Osteoblast (primary cell): ENCODE measurements at places on chromosomes 3 and 15. TPM values are rescaled to one million over a fixed set of nuclear protein-coding genes. Genes with fewer than 3 reads are reported as not detected.

TFG gene
- 81.4 and 89.0 TPM in 2 replicates for total RNA-seq

RAB43 gene
- total RNA-seq: 13.4 and 14.1 TPM in 2 replicates

TRAIP gene
- total RNA-seq: 1.4 and 2.4 TPM in 2 replicates

SPRED1 gene
- total RNA-seq: 32.6 and 32.7 TPM in 2 replicates

FSTL1 gene
- total RNA-seq: 1,825 and 2,074 TPM in 2 replicates

GUCA1C gene
- total RNA-seq: not detected in 2 replicates

HEG1 gene
- 114 and 117 TPM in 2 replicates for total RNA-seq

GOLGA8Q gene
- total RNA-seq: 0.36 and 2.4 TPM in 2 replicates

MIX23 gene
- 17.0 and 17.1 TPM in 2 replicates for total RNA-seq

CAPN3 gene
- 1.1 and 3.2 TPM in 2 replicates for total RNA-seq

DUT gene
- total RNA-seq: 43.6 and 49.2 TPM in 2 replicates

SLC22A14 gene
- total RNA-seq: 0.29 and 0.36 TPM in 2 replicates

PLSCR5 gene
- not detected in 2 replicates for total RNA-seq

GOLGA8K gene
- total RNA-seq: 0.29 and 0.36 TPM in 2 replicates

VIPR1 gene
- not detected in 2 replicates for total RNA-seq

DNAJA4 gene
- total RNA-seq: 2.1 and 2.2 TPM in 2 replicates

CYP11A1 gene
- 1.4 and 2.1 TPM in 2 replicates for total RNA-seq

CPEB1 gene
- total RNA-seq: 29.2 and 36.6 TPM in 2 replicates

KBTBD13 gene
- not detected in 2 replicates for total RNA-seq

CHST13 gene
- total RNA-seq: under 0.01 TPM in 1 of 2 replicates, not detected in the other

HES1 gene
- total RNA-seq: 4.4 and 4.7 TPM in 2 replicates

CTXN2 gene
- not detected in 2 replicates for total RNA-seq

HRG gene
- not detected in 2 replicates for total RNA-seq

NRROS gene
- total RNA-seq: 0.72 and 1.2 TPM in 2 replicates

GMPS gene
- total RNA-seq: 41.3 and 43.9 TPM in 2 replicates

CASR gene
- not detected in 2 replicates for total RNA-seq

MYD88 gene
- total RNA-seq: 8.7 and 10.3 TPM in 2 replicates

SNX22 gene
- total RNA-seq: under 0.01 and 0.29 TPM in 2 replicates

CLDN18 gene
- not detected in 2 replicates for total RNA-seq

OR5K2 gene
- total RNA-seq: not detected in 2 replicates

IL12A gene
- total RNA-seq: 3.2 and 4.7 TPM in 2 replicates

C15orf62 gene
- under 0.01 and 0.29 TPM in 2 replicates for total RNA-seq

GOLGA8R gene
- total RNA-seq: 2.4 and 3.3 TPM in 2 replicates

HYKK gene
- total RNA-seq: 4.1 and 5.1 TPM in 2 replicates

SLTM gene
- total RNA-seq: 71.3 and 77.8 TPM in 2 replicates

HYAL1 gene
- total RNA-seq: under 0.01 and 0.59 TPM in 2 replicates

STARD9 gene
- total RNA-seq: 9.4 and 13.0 TPM in 2 replicates

ATP11B gene
- 71.3 and 76.0 TPM in 2 replicates for total RNA-seq

PLSCR2 gene
- total RNA-seq: not detected in 2 replicates

TM4SF4 gene
- under 0.01 TPM in 1 of 2 replicates, not detected in the other for total RNA-seq

SAMMSON gene
- total RNA-seq: not detected in 2 replicates

CCRL2 gene
- total RNA-seq: 0.72 and 0.88 TPM in 2 replicates

CPLX3 gene
- not detected in 2 replicates for total RNA-seq

PIGZ gene
- total RNA-seq: 2.9 and 4.0 TPM in 2 replicates

DUOXA2 gene
- total RNA-seq: not detected in 2 replicates

ALPK3 gene
- total RNA-seq: 0.36 and 0.59 TPM in 2 replicates

GRAMD2A gene
- total RNA-seq: not detected in 2 replicates

ZNF620 gene
- total RNA-seq: 0.88 and 1.1 TPM in 2 replicates

PRTG gene
- total RNA-seq: 4.7 and 5.6 TPM in 2 replicates

GPR149 gene
- not detected in 2 replicates for total RNA-seq

HHATL gene
- total RNA-seq: not detected in 2 replicates

FGF12 gene
- not detected in 2 replicates for total RNA-seq

RPL29 gene
- 824 and 862 TPM in 2 replicates for total RNA-seq
